Fibroblast of mammary gland (primary cell): ENCODE measurements at places on chromosomes 4 and X.

- no peak for DNase-seq
These were observed 61.6 kb downstream of the UBE2K start for GRCh38 chr4:39759569-39759968.

DNA sequence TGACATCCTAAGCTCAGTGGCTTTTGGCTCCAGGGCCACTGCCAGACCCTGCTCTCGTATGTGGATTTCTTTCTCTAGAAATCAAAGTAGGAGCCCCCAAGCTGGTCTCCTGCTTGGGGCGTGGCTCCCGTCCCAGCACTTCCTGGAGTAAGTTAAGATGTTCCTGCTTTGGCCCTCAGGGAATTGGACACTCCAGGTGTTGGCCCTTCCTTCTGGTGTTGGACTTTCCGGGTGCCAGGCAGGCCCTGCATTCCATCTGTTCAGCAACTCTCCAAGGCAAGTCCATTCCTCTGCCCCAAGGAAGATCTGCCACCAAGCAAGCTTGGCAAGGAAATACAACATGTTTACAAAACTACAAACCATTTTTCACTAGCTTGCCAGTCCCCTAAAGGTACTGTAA lies 22.1 kb upstream of the GPC4 start:
- no peak for DNase-seq

DNA sequence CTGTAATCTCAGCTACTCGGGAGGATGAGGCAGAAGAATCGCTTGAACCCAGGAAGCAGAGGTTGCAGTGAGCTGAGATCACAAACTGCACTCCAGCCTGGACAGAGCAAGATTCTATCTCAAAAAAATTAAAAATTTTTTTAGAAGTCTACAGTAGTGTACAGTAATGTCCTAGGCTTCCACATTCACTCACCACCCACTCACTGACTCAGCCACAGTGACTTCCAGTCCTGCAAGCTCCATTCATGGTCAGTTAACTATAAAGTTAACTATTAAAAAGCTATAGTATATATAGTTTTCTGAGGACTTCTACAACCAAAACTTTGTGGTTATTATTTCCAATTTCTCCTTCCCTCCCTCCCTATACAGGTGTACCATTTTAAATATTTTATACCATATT lies 34.7 kb upstream of the NEUROG2 start:
- peak; percentile 75 for DNase-seq

- no peak for DNase-seq
These were observed 208.4 kb upstream of the TRAM1L1 start for GRCh38 chr4:117293784-117294183.

- peak; percentile 20 for DNase-seq
These were observed 19.9 kb upstream of the TRIM61 start for GRCh38 chr4:164997324-164997723.

- DNase-seq, result no peak
These were observed 124.0 kb upstream of the UNC5C start for GRCh38 chr4:95672811-95673210.

DNA sequence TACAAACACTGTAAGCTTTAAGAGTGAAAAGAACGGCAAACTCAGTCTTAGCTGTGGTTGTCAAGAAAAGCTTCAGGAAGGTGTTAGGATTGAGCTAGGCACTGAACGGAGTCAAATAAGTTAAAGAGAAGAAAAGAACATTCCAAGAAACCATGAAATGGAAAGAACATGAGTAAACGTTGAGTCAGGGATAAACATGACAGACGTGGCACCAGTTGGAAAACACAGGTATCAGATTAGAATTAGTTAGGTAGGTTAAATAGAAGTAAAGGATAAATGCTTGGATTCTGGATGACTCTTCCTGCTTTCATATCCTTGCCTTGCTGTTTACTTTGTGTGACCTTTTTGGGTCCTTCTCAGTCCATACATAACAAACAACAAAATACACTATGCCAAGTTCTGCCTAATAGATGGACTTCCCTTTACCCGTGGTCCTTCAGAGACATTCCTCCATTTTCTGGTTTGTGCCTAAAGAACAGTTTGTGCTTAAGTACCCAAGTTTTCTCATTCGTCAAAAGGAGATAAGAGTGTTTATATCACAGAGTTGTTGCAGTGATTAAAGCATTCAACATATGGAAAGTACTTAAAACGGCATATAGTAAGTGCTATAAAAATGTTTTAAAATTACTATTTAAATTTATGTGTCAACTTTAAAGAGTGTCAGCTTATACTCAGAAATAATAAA lies 446.9 kb downstream of the TMA16 start:
- peak; percentile 12 for DNase-seq

- no peak for DNase-seq
These were observed 83.0 kb downstream of the SYTL5 start for GRCh38 chrX:38089173-38089982.

GRCh38 chr4:155950461-155950860 lies 3.2 kb downstream of the CTSO start:
- no peak for DNase-seq

- peak; percentile 46 for DNase-seq
These were observed 898 bp downstream of the UBQLN2 start for GRCh38 chrX:56564164-56564885.

DNA sequence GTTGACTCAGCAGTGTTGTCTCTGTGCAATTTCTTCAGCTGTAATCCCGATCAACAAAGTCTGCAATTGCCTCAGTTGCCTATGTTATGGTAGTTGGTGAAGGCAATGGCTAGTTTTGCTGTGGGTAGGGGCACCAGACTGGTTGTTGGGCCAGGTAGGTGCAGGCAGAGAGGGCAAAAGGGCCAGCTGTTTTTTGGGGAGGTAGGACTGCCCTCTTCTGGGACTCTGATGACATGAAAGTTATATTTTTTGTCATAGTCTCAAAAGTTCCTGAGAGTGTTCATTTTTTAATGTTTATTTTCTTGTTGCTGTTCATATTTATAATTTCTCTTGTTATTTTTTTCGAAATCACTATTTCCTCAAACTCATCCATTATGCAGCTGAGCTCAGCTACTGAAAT lies 25.1 kb downstream of the DCAF12L2 start:
- DNase-seq, result no peak

DNA sequence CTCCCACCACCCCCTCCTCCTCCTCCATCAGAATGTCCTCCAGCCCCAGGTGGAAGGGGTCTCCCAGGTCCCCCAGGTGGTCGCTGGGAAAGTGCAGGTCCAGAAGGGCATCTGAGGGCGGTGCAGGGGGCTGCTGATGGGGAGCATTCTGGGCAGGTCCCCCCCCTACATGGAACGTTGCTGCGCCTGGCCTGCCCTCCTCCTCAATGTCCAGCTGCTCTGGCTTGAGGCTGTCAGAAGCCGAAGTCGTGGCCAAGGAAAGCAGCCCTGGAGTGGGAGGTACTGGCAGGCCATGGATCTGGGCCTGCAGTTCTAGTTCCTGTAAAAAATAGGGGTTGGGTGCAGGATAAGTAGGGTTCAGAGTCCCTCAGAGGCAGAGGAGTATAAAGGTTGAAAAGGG lies 12.9 kb downstream of the TFE3 start:
- DNase-seq, result no peak

DNA sequence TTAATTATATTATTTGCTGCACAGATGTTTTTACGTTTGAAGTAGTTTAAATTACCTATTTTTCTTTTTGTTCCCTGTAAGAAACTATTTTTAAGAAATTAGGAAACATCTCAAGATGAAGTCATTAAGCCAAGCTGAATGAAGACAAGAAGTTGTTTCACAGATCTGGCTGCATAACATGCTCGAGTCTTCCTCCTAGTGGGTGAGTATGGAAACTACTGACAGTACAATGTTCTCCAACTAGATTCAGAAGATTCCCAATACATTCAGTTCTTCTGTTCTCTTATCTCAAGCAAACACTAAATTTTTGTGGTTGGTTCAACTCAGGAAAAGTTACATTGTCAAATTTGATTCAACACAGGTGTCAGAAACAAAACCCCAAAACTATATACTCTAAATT lies 256.8 kb upstream of the VCX start:
- DNase-seq, result peak; percentile 47

GRCh38 chrX:13506574-13506973 lies 62.8 kb upstream of the EGFL6 start:
- DNase-seq, result peak; percentile 68

- peak; percentile 73 for DNase-seq
These were observed 389.0 kb upstream of the ZFP42 start for GRCh38 chr4:187606581-187606980.

DNA sequence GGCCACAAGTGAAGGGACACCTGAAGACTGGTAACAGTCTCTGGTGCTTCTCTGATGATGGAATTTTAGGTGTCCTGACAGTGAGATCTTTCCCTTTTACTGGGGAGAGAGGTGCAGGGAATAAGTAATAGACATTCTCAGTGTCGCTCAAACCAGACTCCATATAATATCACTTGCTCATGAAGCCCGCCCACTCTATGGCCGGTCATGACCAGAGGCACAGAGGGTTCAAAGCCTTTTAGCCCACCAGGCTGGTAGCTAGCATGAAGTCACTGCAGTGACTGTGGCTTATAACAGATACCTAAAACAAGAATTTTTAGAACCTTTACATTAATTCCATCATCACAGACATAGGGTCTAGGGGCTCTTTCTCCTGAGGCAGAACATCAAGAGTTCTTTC lies 2.9 kb downstream of the CD40LG start:
- DNase-seq, result no peak

- no peak for DNase-seq
These were observed 7.8 kb downstream of the ALB start for GRCh38 chr4:73411731-73412414.

GRCh38 chrX:134601240-134601765 lies 57.0 kb downstream of the PLAC1 start:
- peak; percentile 52 for DNase-seq

GRCh38 chr4:54439831-54440243 lies 210.7 kb downstream of the PDGFRA start:
- peak; percentile 69 for DNase-seq

- no peak for DNase-seq
These were observed 293.2 kb upstream of the PRPS2 start for GRCh38 chrX:12497832-12498591.

- DNase-seq, result no peak
These were observed 2254.4 kb downstream of the ARAP2 start for GRCh38 chr4:33989820-33990443.

GRCh38 chr4:182435401-182435800 lies 192.2 kb downstream of the TENM3 start:
- DNase-seq, result no peak

DNA sequence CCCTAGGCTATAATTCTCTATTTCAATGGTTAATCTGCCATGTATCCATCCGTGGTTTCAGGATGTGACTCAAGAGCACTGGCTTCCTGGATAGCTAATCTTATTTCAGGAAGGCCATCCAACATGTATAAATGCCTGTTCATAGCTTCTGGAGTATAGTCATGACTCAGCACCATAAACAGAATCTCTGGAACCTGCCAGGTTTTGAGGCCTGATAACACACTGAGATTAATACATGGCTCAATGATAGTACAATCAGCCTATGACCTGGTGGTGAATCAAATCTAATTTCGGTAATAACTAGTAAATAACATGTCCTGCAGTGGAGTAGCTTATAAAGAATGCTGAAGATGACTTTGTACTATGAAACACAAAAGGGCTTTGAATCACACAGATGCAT lies 5.7 kb upstream of the IL13RA2 start:
- peak; percentile 87 for DNase-seq

- no peak for DNase-seq
These were observed 11.2 kb upstream of the PGRMC2 start for GRCh38 chr4:128298852-128299251.

DNA sequence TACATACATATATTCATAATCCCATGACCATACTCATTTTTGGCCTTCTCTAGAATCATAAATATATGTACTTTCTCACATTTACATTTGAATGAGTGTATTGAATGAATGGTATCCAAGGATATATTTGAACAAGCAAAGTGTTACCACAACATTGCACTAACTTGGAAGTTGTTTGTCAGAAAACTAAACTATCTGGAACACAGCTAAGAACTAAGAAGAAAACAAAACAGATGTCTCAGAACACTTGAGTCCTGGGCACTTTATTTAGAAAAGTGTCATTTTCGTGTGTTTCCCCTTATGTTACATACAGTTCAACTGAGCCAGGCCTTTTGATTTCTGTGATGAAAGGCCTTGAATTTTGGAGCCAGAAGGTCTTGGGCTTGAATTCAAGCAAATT lies 466.7 kb upstream of the FAT1 start:
- no peak for DNase-seq

- no peak for DNase-seq
These were observed 113.4 kb upstream of the USP38 start for GRCh38 chr4:143071351-143071750.

GRCh38 chrX:54452920-54453319 lies 12.7 kb downstream of the TSR2 start:
- DNase-seq, result peak; percentile 17

DNA sequence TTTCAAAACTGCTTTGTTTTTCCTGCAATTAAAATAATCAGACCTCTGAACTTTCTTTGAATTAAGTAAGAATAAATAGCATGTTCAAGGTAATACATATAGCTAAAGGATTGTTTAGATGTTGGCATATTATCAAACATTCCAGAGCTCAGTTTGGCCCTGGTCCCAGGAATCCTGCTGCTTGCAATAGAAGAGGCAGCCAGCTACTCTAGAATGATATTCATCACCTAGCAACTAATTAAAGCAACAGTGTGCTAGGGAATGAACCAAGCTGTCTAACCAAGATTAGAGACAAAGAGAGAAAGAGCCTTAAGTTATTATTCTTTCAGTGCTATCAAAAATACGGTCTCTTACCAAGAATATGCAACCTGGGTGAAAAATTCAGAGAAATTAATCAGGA lies 460.9 kb downstream of the GABRG1 start:
- DNase-seq, result peak; percentile 30

- no peak for DNase-seq
These were observed 326.0 kb upstream of the F9 start for GRCh38 chrX:139204571-139204897.
